ENCODE measurements at places on chromosomes 16 and 17.

- DNase-seq: peak; percentile 83
Observed at GRCh38 chr17:77404812-77405581, 264.2 kb downstream of the SEC14L1 start.

DNA sequence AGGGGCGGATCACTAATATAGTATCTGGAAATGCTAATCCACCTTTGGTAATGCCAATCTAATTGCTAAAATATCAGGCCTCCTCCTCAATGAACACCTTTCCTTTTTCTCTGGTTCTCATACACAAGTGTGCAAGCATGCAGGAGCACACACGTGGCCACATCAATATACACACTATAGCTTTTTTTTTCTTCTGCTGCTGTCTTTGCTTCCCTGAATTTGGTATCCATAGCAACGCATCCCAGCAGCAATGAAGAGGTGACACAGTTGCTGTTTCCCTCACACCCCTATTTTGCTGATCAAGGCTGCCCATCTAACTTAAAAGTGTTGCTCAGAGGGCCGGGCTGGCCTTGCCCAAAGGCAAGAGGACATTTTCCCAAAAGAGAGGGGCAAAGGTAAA lies 15.4 kb downstream of the NOG start:
- DNase-seq: no peak

DNA sequence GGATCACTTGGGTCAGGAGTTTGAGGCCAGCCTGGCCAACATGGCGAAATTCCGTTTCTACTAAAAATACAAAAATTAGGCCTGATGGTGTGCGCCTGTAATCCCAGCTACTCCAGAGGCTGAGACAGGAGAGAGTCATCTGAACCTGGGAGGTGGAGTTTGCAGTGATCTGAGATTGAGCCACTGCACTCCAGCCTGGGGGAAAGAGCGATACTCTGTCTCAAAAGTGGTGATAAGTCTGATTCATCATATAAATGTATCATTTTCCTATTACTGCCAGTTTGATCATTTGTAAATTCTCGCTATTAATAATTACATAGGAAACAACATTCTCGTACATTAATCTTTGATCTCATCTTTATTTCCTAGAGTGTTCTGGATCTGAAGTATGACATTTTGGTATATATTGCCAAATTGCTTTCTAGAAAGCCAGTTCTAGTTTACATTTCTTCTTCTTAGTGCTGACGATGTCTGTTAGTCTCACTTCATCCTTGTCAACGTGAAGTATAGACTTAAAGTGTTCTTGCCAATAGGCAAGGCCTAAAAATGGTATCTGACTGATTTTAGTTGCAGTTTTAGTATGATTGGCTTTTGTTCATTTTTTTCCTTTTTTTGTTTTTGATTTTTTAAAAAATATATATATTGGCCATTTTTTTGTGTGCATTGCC lies 9.7 kb downstream of the RABEP1 start:
- DNase-seq: no peak

DNA sequence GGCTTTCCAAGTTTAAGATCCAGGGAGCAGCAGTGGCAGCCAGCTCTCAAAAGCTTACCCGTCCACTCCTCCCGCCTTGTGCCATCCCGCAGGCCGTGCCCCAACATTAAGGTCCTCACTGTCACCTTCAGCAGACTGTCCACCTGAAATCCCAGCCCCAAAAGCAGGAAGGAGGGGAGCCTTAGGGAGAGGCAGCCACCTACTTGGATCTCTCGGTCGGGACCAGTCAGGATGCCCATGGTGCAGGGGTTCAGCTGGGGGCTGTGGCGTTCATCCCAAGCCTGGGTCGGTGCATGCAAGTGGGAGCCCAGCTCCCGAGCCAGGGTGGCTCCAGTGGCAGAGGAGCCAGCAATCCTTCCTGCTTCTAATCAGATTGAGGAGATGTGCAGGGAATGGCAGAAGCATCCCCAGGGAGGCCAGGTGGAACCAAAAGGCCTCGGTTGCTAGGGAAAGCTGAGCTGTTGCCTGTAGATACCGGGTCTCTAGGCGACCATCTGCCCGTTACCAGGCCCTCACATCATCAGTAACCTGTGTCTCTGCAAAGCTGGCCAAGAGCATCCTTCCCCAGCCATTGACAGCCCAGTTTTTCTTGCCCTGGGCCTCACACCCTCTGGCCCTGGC lies 24.6 kb downstream of the CNGB1 start:
- no peak for DNase-seq

- DNase-seq: no peak
Observed at GRCh38 chr16:58462499-58462996, 37.4 kb upstream of the NDRG4 start.

GRCh38 chr17:44202756-44203155 lies 3.1 kb upstream of the ATXN7L3 start:
- DNase-seq: no peak

Measured in CD14-positive monocyte (primary cell).